Stimulated activated CD4-positive, alpha-beta T cell treated with anti-CD3 and anti-CD28 coated beads, Interleukin-1b, Interleukin-23, amount 100 ng/mL, for 48 hours (primary cell): ENCODE measurements at places on chromosomes 11 and 22.

DNA sequence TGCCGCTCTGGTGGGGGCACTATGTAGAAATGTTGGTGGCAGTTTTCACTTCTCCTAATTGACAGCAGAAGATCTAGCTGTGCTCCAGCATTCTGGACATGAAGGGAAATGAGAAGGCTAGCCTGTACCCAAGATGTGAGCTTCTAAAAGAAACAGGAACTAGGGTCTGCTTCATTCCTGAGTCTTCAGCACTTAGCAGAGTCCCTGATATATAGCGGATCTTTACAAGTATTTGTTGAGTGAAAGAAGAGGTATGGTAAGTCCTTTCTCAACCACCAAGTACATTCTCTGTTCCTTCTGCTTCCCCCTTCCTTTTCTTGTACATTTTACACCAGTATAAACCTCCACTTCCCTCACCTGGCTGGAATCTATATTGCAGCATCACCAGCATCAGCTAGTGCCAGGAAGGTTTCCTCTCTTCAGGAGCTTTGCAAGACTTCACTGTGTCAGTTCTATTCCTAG is 408.3 kb upstream of the CADM1 start:
- no peak for DNase-seq

GRCh38 chr22:46602025-46602424 is 18.2 kb upstream of the GRAMD4 start:
- DNase-seq, result no peak

DNA sequence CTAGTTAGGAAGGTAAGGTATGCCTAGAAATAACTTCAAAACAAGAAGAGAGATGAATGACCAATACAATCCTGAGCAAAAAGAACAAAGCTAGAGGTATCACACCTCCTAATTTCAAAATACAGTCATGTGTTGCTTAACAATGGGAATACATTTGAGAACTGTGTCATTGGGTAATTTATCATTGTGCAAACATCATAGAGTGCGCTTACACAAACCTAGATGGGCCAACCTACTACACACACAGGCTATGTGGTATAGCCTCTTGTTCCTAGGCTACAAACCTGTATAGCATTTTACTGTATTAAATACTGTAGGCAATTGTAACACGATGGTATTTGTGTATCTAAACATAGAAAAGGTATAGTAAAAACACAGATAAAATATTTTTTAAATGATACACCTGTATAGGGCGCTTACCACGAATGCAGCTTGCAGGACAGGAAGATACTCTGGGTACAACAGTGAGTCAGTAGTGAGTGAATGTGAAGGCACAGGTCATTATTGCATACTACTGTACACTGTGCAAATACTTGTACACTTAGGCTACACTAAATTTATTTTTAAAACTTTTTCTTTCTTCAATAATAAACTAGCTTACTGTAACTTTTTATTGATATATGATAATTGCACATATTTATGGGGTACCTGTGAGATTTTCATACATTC is 48.2 kb downstream of the STK33 start:
- DNase-seq, result no peak

- no peak for DNase-seq
These were observed 71.2 kb downstream of the MAML2 start for GRCh38 chr11:96271777-96272176.

DNA sequence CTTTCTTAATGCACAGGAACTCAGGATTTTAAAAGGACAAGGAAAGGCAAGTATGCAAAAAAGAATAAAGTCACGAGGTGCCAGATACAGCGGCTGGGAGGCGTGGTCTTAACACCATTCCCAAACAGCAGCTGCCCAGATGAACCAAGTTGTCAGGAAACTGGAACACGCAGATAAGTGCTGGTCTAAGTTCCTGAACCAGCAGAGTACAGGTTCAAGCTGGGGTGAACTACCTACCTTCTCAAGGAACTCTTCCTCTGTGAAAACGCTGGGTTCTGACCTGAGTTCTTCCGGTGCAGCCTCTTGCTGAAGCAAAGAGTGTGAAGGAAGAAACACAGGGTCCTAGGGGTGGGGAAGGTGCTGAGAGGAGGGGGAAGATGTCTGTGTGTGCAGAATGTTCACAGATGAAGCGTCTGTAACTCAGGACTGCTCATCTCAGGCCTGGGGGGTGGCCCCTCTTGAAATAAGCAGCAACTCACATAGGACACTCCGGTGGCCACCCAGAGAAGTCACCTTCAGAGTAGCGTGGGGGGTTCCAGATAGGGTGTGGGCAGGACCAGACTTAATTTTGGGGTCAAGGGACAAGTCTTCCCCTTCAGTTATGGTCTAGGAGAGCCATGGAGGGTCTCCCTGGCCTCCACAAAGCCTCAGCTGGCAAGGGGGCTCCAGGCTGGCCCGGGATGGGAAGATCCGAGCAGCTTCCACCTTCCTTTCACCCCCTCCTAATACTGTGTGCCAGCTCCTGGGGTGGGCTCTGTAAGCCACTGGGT is 3.2 kb downstream of the TPST2 start:
- DNase-seq, result no peak

GRCh38 chr22:29840498-29840897 is 2.4 kb upstream of the ASCC2 start:
- DNase-seq, result no peak

DNA sequence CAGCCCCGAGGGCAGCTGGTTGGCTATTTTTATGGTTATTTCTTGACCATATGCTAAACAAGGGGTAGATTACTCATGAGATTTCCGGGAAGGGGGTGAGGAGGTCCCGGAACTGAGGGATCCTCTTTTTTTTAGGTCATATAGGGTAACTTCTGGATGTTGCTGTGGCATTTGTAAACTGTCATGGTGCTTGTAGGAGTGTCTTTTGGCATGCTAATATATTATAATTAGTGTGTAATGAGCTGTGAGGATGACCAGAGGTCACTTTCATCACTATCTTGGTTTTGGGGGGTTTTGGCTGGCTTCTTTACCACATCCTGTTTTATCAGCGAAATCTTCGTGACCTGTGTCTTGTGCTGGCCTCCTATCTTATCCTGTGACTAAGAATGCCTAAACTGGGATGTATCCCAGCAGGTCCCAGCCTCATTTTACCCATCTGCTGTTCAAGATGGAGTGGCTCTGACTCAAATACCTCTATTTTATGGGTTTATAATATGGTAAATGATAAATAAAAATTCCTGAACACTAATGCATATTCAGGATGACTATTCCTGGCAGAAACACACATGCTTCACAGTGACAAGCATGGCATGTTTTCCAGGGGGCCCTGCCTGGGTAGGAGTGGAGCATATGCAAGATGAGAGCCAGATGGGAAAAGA is 11.2 kb downstream of the KREMEN1 start:
- DNase-seq, result no peak

GRCh38 chr11:17077240-17077519 is 287 bp downstream of the RPS13 start:
- DNase-seq, result no peak

- DNase-seq, result no peak
These were observed 26.0 kb upstream of the DGCR8 start for GRCh38 chr22:20054034-20054427.

- no peak for DNase-seq
These were observed 19.5 kb upstream of the TCF20 start for GRCh38 chr22:42289671-42290541.

DNA sequence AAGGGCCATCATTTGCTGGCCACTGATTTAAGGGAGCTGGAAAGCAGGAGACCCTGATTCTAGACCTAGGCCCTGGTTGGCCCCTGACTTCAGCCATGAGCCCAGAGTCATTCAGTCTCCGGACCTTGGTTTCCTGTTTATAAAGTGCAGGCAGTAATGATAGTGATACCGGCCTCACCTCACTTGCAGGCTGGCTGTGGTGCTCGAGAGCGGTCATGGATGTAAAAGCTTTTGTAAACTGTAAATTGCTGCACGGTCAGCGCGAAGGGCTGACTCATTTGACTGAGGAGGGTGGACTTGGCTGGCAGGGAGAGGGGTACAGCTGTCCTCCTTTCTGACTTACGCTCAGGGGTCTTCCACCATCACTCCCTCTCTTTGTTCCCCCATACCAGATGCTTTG is 37.4 kb downstream of the FBLN1 start:
- DNase-seq, result no peak

GRCh38 chr11:35802221-35802620 is 139.6 kb downstream of the TRIM44 start:
- DNase-seq, result no peak

- no peak for DNase-seq
These were observed 579 bp upstream of the CABP7 start for GRCh38 chr22:29718949-29719898.

DNA sequence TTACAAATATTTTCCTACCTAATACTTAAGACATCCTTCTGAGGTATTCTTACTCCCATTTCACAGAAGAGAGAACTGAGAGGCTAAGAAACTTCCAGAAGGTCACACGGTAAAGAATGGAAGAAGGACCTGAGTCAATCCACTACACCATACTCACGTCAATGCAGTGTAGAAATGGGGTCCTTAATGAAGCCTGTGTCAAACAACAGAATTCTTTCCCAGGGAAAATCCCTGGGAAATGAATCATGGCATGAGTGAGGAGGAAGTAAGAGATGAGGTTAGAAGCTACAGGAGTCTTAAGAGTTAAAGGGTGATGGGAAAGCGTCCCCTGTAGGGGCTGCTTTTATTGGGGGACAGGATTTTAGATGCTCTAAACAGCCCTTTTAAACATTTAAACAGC is 147.9 kb downstream of the C11orf91 start:
- DNase-seq, result no peak

DNA sequence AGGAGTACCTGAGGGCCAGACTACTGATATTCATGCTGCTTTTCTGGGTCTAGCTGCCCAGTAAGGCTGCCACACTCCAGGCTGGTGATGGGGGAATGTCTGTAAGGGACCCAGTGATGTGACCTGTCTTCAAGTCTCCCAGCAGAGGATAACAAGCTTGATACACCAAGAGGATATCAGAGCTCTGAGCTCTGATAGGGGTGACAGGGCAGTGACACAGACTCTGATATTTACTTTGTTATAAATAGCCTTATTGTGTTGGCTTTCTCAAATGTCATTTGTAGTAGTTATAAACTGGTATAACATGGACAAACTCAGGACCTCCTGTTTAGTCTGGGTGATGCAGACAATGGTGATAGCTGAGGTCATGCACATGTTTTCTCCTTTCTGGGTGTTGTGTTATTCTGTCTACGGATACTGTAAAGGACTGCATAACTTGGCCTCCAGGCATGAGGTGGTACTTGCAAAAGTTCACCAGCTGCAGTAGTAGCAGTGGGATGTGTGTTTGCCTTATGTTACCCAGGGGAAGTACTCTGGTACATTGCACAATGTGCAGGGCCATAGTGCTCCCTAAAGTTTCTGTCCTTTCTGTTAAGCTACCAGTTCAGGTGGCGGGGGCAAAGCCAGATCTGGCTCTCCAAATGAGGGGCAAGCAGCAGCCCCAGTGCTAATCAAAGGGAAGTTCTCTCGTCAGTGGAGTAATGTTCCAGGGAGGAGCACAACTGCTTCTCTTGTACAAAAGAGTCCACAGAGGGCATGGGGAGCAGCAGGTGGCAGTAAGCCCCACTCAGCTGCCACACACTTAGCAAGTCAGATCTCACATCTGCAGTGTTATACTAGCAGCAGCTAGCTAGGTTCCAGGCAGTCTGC is 812.2 kb downstream of the JRKL start:
- no peak for DNase-seq

DNA sequence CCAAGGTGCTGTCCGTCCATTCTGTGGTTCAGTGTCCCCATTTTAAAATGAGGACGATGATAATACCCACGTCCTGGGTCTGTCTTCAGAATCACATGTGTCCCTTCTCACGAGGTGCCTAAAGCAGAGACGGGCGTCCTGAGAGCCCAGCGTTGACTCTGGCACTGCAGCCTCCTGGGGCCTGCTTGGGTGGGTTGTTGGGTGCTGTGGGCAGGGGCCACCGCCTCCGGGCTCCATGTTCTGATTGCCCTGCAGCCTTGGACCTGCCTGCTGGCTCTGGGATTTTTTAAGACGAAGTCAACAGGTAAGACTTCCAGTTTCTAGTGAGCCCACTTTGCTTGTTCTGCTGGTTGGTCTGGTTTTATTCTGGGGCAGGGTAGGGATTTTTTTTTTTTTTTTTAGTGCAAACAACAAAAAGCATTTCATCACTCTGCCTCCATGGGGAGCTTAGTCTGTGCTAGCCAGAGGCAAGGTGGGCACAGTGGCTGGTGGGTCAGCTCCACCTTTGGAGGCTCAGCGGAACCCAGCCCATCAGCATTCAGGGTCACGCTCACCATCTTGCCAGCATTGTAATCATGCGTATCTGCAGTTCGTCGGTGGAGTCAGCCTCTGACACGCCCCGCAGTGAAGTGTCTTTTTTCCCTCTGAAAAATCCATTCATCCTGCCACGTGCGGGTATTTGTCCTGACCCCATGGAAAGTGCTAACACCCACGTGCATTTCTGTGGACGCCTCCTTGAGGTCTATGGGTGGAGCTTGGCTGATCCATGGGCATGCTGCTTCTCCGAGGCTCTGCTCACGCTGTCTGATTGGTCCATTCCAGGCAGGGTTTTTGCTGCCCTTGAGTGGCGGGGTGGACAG is 28.3 kb downstream of the NADSYN1 start:
- no peak for DNase-seq

- DNase-seq, result no peak
These were observed 991 bp upstream of the OSM start for GRCh38 chr22:30267382-30268302.

DNA sequence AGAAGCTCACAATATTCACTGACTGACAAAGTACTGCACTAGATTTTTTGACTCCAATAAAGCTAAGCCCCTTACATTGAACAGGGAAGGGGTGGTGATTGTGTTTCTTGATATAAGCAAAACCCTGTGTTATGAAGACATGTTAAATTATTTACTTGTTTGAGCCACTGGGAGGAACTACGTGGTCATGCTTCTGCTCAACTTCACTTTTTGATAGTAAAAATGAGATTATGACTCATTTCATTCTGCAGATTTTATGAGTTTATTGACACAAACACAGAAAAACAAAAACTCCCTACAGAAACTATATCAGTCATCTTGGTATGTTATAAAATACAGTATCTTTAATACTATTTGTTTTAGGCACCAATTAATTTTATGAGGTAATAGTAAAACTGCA is 124.7 kb downstream of the CADM1 start:
- no peak for DNase-seq
